Stimulated activated CD8-positive, alpha-beta memory T cell treated with anti-CD3 and anti-CD28 coated beads, Interleukin-12 subunit alpha, Interleukin-12 subunit beta, amount 100 ng/mL, for 4 hours (primary cell): ENCODE measurements at places on chromosomes 13 and 19.

DNA sequence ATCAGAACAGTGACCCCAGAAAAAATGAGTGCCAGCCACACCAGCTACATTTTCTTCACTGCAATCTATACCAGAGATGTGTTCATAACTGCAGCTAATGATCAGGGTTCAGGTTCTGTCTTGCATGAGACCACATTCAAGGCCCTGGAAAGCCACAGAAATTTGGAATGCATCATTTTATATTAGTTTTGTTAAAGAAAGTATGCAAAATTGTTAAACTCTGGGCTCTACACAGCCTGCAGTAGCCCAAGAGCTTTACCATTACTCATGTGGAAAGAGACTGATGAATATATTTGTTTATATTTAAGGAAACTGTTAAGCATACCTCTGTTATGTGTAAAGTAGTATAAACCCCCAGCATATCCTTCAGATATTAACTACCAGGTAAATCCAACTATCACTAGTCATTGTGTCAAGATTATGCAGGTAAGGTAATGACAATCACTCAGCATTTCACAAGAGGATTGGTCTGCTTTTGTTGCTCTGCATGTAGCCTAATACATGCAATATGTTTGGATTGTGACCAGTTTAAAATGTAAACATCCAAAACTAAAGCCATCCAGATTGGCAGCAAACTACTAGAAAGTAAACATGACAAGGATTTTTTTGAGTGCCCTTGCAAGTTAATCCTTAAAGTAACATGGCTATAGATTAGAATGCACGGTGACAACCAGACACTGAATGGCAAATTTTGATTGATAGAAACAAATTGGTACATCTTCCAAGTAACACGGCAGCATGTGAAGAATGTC is 429.1 kb upstream of the ARGLU1 start:
- DNase-seq: no peak

DNA sequence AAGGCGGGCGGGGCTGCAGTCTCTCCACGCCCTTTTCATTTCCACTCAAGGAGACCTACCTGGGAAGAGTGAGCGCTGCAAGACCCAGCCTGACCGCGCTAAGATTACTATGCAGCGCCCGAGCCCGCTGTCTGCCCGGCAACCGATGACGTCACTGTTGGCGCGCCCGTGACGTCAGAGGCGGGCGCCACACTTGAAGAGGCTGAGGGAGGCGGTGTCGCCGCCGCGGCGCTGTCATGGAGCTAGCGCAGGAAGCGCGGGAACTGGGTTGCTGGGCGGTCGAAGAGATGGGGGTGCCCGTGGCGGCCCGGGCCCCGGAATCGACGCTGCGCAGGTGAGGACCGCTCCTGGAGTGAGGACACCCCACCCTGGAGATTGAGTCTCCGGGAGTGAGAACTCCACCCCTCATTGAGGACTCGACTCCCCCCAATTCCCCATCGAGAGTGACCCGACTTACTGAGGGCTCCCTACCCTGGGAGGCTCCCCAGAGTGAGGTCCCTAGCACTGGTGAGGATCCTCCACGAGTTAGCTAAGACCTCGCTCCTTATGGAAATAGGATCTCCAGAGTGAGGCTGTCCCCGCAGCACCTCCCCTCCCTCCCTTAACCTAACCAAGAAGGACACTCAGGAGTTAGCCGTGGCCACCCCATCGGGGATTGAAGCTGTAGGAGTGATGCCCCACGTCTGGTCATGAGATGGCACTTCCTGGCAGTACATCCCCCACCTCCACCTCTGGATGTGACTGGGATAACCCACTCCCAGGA is at the start of gene HAUS5:
HAUS5 (plus strand) TSS at position 177 of the 763 bp plus-strand sequence; CDS start at position 237, 60 bp downstream.
- DNase-seq: peak; percentile 93

DNA sequence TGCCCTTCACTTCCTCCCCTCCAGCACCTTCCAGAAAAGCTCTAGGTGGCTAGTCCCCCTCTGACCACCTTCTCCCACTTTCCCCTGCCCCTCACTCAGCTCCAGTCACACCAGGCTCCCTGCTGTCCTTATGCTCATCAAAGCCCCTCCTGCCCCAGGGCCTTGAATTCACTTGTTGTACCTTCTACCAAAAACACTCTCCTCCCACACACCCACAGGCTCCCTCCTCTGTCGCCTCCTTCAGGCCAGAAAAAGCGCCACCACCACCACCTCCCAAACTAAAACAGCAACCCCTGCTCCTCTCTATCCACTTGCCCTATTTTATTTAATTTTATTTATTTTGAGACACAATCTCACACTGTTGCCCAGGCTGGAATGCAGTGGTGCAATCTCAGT is 4.8 kb upstream of the CEACAM16 start:
- no peak for DNase-seq

- DNase-seq: peak; percentile 25
Measured at GRCh38 chr19:56080669-56081401, 40.3 kb downstream of the ZNF787 start.

DNA sequence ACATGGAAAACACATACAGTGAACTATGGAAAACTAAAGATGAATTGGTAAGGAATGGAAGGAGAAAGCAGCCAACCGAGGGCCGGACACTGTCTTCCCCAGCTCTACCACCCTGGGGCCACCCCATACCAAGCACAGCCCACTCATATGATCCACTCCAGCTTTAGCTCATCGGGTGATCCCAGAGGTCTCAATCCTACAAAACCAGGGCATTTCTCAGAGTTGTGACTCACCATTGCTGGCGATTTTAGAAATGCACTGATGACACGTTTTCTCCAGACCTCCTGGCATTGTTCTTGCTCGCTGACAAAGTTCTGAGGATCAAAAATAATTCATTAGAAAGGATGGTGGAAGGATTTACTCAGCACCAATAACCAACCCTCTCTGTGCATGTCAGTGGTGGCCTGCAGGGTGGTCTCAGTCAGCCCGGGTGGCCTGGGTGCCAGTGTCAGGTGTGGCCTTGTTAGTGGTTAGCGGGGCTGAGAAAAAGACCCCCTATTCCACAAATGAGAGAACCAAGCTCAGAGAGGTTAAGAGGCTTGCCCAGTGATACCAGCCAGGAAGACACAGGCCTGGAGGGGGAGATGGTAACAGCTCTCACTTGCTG is 6.6 kb downstream of the TMEM272 start:
- DNase-seq: no peak

- no peak for DNase-seq
Measured at GRCh38 chr19:55376241-55376933, at the start of gene TMEM190. Gene TMEM190 (plus strand): TSS chr19:55376826. CDS start chr19:55376854, 28 bp downstream.

- DNase-seq: no peak
Measured at GRCh38 chr19:13999085-13999484, 7.0 kb downstream of the RFX1 start.

GRCh38 chr13:45055902-45056648 is 64.2 kb upstream of the GTF2F2 start:
- no peak for DNase-seq

GRCh38 chr13:45932676-45933075 is 81.1 kb upstream of the SIAH3 start:
- DNase-seq: no peak

DNA sequence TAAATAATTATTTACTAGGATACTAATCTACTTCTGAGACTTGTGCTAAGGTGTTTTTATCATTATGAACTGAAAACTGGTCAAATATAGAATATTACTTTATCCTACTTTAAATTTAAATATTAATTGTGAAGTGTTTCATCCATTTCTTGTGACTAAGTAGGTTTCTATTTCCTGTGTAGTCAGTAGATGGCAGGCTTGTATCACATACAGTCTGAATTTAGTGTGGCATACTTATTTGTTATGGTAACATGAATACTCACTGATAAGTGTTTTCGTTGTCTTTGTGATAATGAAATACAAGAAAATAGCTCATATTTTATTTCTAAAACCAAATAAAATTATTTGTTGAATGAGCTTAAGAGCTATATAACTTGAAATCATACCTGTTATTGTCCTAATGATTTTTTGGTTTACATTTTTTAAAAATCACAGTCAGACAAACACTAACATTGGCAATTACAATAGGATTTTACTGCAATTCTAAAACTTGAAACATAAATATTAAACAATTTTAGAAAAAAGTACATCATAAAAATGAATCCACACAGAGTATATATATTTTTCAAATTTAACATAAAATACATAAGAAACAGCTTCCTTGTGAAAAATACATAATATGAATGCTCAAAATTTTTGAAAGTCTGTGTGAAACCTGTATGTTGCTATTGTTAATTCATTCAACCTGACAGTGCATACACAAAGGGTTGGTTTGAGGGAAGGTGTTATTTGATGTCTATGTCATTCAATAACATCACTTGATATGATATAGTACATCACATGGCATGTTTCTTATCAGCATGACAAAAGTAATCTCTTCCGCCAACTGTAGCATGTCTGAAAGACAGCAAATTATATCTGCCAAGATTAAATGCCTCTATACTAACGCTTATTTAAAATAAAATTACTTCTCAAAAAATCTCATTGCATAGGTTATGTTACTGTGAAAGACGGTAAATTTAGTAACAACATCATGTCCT is 904.8 kb upstream of the PCDH20 start:
- no peak for DNase-seq

- DNase-seq: no peak
Measured at GRCh38 chr19:4639531-4640246, 373 bp downstream of the TNFAIP8L1 start.

GRCh38 chr19:17389288-17389687 is 4.7 kb downstream of the CCDC194 start:
- no peak for DNase-seq

GRCh38 chr19:10052602-10053360 is 33.3 kb upstream of the SHFL start:
- no peak for DNase-seq
